ENCODE measurements at places on chromosomes 1 and 21.
A peak's percentile ranks its signal among the peaks of the same experiment; 100 is the strongest.

- no peaks in the 10 kb centered on the region for H3K27me3 ChIP-seq
- DNase-seq: peak; percentile 86
- peaks cover 35% of the 10 kb centered on the region for H3K4me1 ChIP-seq
Observed at GRCh38 chr1:43853161-43853921, 80.3 kb upstream of the ARTN start.

DNA sequence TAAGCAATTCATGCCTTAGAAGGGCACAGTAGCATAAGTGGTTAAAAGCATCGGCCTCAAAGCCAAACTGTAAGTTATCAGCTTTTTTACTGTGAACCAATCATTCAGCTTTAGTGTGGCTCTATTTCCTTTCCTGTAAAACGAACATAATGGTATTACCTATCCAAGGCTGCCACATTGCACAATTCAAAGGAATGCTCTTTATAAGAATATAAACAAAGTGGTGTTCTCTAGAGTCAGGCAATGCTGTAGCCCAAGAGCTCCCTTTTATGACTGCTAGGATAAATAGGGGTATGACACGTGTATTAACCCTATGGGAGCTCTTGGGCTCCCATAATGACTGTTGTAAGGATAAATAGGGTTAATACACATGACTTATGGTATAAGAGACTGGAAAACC, 25.4 kb downstream of the INTS7 start:
- H3K27me3 ChIP-seq: no peaks in the 10 kb centered on the region
- H3K4me1 ChIP-seq: no peaks in the 10 kb centered on the region
- no peak overlapping the region for H3K27ac ChIP-seq

- DNase-seq: no peak
- H3K27ac ChIP-seq: no peak overlapping the region
- H3K4me1 ChIP-seq: no peaks in the 10 kb centered on the region
- peaks cover 16% of the 10 kb centered on the region for H3K27me3 ChIP-seq
- no peak overlapping the region for H3K4me3 ChIP-seq
Observed at GRCh38 chr1:42966688-42967612, 8.3 kb upstream of the SLC2A1 start.

DNA sequence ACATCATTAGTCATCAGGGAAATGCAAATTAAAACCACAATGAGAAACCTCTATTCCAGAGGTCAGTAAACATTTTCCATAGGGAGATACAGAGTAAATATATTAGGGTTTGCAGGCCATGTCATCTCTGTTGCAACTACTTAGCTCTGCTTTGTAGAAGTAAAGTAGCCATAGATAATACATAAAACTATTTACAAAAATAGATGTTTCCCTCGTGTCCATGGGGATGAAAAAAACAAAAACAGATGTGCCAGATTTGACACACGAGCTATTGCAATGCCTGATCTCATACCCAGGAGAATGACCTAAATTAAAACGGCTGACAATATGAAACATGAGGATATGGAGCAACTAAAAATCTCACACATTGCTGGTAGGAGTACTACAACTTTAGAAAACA, 17.3 kb downstream of the LTN1 start:
- no peak for DNase-seq
- no peaks in the 10 kb centered on the region for H3K4me1 ChIP-seq
- no peak overlapping the region for H3K4me3 ChIP-seq
- H3K27ac ChIP-seq: no peak overlapping the region
- peaks cover 63% of the 10 kb centered on the region for H3K36me3 ChIP-seq
- no peaks in the 10 kb centered on the region for H3K27me3 ChIP-seq

DNA sequence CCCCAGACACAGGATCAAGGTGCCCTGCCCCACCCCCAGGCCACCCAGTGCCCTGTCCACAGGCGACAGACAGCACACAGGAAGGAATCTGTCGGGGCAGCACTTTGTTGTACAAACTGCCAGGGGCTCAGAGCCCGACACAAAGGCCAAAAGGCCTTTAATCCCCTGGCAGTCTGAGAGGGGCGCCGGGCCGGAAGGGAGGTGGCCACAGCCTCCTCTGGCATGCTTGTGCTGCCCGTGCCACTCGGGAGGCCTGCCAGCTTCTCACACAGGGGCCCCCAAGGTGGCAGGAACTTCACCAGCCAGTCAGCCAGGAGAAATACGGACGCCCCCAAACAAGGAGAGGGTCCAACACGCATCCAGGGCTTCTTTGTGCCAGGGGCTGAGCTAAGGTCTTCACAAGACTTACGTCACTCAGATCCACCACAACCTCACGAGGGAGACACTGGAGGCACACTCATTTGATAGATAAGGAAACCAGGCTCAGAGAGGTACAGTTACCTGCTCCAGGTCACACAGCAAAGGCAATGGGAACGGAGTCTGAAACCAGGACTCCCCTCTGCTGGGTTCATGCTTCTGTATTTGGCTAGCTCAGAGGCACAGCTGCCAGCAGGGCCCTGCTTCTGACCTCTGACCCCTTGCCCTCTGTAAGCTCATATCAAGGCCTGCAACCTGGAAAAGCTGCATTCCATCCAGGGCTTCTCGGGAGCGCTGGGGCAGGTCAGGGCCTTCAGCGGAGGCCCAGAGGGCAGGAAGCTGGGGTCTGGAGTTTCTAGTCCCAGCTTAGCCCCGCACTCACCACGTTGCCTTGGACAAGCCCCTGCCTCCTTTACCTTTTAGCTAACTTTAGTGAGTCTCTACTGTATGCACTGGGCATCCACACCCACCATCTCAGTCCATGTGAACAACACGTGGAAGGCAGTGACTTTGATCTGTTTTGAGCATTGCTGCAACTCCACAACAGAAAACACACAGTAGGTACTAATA, 34.8 kb downstream of the HSPG2 start:
- H3K4me1 ChIP-seq: no peaks in the 10 kb centered on the region
- H3K27me3 ChIP-seq: no peaks in the 10 kb centered on the region
- no peaks in the 10 kb centered on the region for H3K36me3 ChIP-seq
- DNase-seq: no peak
- no peak overlapping the region for H3K27ac ChIP-seq
- H3K4me3 ChIP-seq: no peak overlapping the region

GRCh38 chr1:32890516-32891240, 4.4 kb downstream of the HPCA start:
- no peak overlapping the region for H3K27ac ChIP-seq
- no peak for DNase-seq
- no peaks in the 10 kb centered on the region for H3K27me3 ChIP-seq
- no peaks in the 10 kb centered on the region for H3K4me1 ChIP-seq
- H3K4me3 ChIP-seq: no peak overlapping the region

- no peaks in the 10 kb centered on the region for H3K36me3 ChIP-seq
- no peak overlapping the region for H3K4me3 ChIP-seq
- no peak for DNase-seq
- no peaks in the 10 kb centered on the region for H3K4me1 ChIP-seq
- peaks cover 15% of the 10 kb centered on the region for H3K27me3 ChIP-seq
Observed at GRCh38 chr21:38467374-38467773, 30.9 kb downstream of the ERG start.

- no peak overlapping the region for H3K27ac ChIP-seq
- H3K36me3 ChIP-seq: no peaks in the 10 kb centered on the region
- peaks cover 11% of the 10 kb centered on the region for H3K4me1 ChIP-seq
- H3K27me3 ChIP-seq: peaks cover 4% of the 10 kb centered on the region
Observed at GRCh38 chr1:48251821-48252220, 29.3 kb downstream of the SLC5A9 start.

DNA sequence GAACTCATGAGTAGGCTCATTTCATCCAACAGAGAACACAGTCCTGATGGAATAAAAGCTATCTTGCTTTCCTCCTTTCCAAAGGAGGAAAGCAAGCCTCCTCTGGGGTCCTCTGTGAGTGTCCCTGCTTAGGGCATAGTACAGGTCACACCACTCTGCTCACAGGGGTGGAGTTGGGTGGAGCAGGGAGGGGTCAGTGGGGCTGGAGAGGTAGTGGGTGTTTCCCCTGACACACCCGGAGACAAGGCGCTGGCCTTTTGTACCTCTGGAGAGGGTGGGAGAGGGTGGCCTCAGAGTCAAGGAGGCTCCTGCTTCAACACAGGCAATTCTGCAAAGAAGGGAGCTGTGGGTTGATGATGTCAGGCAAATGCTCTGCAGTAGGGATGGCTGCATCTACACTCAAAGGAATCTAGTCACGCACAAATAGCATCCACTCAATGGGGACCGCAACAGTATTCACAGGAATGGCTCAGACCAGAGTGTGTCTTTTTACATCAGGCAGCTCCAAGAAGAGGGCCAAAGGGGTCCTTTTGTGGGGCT, 58.6 kb upstream of the PLXNA2 start:
- H3K36me3 ChIP-seq: no peaks in the 10 kb centered on the region
- no peak for DNase-seq
- H3K27me3 ChIP-seq: peaks cover 15% of the 10 kb centered on the region

- no peak overlapping the region for H3K4me3 ChIP-seq
- peaks cover 30% of the 10 kb centered on the region for H3K36me3 ChIP-seq
- no peak for DNase-seq
- no peak overlapping the region for H3K27ac ChIP-seq
- no peaks in the 10 kb centered on the region for H3K27me3 ChIP-seq
Observed at GRCh38 chr1:6093071-6093470, 47.4 kb downstream of the KCNAB2 start.

- no peaks in the 10 kb centered on the region for H3K36me3 ChIP-seq
- no peak overlapping the region for H3K27ac ChIP-seq
- H3K4me3 ChIP-seq: no peak overlapping the region
- H3K27me3 ChIP-seq: no peaks in the 10 kb centered on the region
Observed at GRCh38 chr21:28627261-28627660, 365.4 kb downstream of the LTN1 start.

DNA sequence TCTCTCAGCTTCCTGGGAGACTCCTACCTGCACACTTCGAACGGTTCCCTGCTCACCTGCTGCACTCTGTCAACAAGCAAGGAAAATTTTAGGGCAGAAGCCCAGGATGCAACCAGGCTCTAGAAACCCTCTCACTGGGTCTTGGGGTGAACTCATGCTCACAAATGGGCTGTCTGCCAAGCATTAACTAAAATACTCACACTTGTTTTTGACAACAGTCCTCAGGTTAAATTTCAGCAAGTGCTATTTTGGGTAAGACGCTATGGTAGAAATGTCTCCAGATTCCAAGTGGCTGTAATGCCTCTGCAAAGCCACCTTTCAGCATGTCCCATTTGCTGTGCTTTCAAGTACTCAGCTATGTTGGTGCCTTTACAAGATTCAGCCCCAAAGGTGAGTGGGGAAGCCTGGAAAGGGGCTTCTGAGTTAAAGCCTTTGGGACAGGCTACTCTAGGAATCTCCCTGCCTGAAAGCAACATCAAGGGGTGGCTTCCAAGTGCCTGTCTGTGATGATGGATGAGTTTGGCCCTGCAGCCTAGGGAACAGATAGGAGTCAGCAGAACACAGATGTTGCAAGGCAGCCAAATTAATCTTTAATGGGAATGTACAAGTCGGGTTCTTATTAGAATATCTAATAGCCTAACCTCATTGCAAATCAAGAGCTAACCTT, 211.9 kb upstream of the SPAG17 start:
- no peak for DNase-seq
- H3K27me3 ChIP-seq: no peaks in the 10 kb centered on the region
- no peaks in the 10 kb centered on the region for H3K4me1 ChIP-seq
- H3K36me3 ChIP-seq: no peaks in the 10 kb centered on the region
- H3K4me3 ChIP-seq: no peak overlapping the region
- H3K27ac ChIP-seq: no peak overlapping the region

DNA sequence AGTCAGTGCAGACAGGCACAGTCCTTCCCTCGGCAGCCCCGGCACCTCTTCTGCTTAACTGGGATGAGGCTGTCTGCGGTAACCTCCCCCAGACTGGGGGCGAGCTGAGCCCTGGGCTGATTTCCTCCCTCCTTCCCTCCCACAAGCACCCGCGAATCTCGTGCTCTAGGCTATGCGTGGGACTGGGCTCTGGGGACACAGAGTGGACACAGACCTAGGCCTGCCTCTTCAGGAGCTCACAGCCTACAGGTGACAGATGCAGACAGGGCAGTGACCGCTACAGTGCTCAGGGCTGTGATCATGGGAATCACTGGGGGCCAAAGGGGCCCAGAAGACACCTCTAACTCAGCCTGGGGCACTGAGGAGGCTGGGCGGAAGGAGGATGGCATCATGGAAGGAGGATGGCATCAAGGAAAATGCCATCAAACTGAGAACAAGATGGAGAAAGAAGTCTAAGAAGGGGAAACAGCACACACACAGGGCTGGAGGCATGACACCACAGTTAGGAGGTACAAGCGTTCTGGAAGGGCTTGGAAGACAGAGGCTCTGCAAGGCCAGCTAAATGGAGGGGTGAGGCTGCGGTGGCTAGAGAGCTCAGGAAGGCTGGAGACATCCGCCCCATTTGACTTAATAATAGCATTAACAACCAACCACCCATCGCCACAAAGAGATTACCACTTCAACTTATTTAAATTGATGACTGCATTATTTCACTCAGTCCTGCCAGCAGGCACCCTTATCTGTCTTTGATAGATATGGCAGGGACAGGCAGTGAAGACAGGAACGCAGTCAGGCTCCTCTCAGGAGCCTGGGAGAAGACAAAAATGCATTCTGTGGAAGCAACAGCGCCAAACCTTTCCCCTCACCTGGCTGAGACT, 4.2 kb downstream of the TTC39A start:
- no peaks in the 10 kb centered on the region for H3K27me3 ChIP-seq
- no peak overlapping the region for H3K27ac ChIP-seq
- H3K36me3 ChIP-seq: no peaks in the 10 kb centered on the region
- no peak overlapping the region for H3K4me3 ChIP-seq

DNA sequence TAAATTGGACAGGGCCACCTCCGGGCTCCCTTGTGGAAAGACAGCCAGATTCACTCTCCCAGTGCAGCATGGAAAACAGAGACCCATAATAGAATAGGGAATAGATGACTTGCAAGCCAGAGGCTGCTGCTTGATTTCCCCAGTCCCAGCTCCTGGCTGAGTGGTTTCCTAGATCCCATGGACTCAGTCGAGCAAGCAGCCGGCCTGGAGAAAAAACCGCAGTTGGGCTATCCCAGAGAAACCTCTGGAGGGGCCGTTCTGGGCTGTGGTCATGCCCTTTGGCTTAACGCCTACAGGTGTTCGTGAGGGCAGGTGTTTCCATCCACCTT, 61.7 kb downstream of the ELK4 start:
- no peaks in the 10 kb centered on the region for H3K4me1 ChIP-seq
- H3K27ac ChIP-seq: no peak overlapping the region
- DNase-seq: no peak
- H3K4me3 ChIP-seq: no peak overlapping the region

GRCh38 chr1:153942766-153943549, 3.6 kb downstream of the DENND4B start:
- H3K4me3 ChIP-seq: no peak overlapping the region
- no peak overlapping the region for H3K27ac ChIP-seq
- peaks cover 27% of the 10 kb centered on the region for H3K4me1 ChIP-seq
- DNase-seq: no peak
- peaks cover 64% of the 10 kb centered on the region for H3K36me3 ChIP-seq

DNA sequence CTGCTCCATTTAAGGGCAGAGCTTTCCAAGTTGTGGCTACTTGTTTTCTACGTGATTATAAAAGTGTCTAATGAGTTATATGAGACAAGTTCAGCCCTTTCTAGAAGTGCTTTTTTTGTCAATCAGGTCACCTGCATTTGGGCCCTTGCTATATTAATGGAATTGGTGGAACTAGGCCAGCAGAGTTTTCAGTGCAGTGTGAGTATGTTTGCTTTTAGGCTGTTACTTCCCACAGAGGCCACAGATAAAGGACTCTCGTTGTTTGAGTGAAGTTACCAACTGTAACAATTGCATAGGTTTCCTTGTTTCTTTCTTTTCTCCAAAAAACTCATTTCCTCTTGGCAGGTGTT, 10.9 kb downstream of the SMAP2 start:
- no peaks in the 10 kb centered on the region for H3K27me3 ChIP-seq
- no peaks in the 10 kb centered on the region for H3K36me3 ChIP-seq
- no peak for DNase-seq
- no peak overlapping the region for H3K4me3 ChIP-seq
- H3K27ac ChIP-seq: no peak overlapping the region
- peaks cover 37% of the 10 kb centered on the region for H3K4me1 ChIP-seq
